ENCODE measurements at places on chromosomes 1 and 21. TPM values are rescaled to one million over a fixed set of nuclear protein-coding genes. Genes with fewer than 3 reads are reported as not detected.

DNA sequence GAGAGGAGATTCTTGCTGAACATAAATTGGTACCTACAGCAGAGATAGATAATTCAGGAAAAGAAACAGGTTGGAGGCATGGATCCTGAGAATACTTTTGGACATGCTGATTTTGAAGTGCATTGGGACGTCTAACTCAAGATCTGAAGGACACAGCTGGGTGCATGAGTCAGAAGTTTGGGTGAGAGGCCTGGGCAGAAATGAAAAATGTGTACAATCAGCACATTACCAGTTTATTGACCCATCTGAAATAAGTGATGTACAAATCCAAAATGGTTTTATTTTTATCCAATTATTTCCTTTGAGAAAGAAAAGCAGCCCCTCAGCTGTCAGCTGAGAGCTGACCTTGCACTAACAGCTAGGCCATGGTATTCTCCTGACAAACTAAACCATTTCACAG, 975.2 kb upstream of the B3GALT2 start:
- no peak for DNase-seq

DNA sequence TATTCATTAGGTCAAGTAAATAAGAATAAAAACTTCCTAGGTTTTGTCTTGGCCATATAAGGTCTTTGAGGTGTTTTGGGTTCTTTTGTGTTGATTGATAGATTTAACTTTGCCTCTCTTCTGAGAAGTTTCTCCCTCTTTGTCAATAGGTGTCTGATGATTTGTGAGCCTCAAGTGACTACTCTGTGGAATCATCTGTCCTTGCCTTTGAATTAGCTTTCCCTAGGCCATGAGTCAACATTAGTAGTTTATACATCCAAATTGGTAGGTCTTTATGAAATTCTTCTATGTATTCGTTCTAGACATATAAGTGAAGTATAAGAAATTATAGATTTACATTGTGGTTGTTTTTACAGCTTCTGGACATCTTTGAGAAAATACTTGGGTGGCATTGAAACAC, 864.4 kb downstream of the USP25 start:
- no peak for DNase-seq

Gene PGLYRP4
- total RNA-seq, result 0.31 TPM

DNA sequence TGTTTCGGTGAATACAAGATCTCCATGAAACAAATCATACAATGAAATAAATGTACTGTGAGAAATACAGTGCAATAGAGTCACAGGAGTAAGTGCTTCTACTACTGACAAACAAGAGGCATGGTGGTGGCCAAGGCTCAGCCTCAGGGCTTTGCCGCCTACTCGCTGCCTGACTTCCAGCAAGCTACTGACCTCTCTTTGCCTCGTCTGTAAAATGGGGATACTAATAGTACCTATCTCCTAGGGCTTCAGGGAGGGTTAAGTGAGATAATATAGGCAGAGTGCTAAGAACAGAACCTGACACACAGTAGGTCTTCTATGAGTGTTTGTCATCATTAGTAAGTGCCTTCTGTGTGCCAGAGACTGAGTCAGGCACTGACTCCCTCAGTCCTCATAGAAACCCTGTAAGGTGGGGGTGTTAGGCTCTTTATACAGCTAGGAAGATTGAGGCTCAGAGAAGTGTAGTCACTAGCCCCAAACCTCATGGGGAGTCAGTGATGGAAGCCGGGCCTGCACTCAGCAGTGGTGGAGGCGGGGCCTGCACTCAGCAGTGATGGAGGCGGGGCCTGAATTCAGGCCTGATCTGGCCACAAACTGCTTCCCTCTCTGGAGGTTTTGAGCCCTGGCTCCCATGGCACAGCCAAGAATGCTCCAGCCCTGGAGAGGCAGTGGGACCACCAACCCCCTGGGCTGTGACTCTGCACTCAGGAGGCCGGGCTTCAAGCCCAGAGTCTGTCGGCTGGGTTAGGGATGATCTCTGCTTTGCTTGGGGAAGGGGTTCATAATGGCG, 6.8 kb downstream of the BSND start:
- no peak for DNase-seq

DNA sequence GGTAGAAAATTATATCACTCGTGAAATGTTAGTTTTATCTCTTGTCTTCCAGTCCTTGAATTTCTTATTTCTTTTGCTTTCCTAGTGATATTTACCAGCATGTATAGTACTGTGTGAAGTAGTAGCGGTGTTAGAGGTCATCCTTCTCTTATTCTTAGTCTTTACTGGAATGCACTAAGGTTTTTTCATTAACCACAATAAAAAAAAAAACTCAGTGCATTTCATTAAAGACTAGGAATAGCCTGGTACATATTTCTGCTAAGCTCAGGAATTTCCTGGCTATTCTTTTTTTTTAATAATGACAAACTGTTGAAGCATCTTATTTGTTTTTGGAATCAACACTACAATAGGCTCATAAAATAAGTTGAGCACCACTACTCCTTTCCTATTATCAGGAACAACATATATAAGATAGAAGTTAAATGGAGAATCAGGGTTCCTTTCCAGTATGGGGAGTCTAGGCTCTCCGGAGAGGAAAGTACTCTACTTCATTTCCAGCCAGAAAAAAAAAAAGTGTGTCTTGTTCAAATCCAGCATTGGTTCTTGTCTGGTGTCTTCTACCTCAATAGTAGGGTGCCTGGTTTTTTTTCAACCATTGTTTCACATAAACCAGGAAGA, 60.0 kb downstream of the TNFSF18 start:
- no peak for DNase-seq

DNA sequence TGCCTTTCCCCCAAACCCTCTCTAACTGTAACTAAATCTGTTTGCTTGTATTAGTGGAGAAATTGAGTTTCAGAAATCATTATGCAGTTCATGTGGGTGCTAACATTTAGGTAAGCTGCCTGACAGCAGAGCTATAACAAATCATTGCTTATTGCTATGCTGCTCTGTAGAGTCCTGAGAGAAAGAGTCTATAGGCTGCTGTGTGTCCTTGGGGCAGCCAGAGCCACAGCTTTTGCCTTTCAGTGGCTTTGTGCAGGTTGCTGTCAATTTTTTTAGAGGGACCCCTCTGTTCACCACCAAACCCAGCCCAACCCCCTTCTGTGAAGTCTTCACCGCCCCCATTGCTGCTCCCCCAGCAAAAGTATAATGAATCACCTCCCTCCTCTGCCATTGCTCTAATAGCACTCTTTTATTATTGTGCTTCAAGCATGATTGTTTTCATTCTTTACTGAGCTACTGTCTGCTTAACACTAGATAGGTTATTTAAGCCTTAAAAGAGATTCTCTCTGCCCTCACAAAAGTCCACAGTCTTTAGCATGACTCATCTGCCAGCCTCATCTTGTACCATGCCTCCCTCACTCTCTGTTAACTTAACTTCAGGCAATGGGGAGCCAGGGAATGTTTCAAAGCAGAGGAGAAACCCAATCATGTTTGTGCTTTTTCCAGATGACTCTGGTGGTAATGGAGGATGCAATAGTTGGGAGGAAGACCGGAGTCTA, 38.6 kb downstream of the DIRAS3 start:
- no peak for DNase-seq

Measured in tongue (tissue), 3 donors.